Stimulated activated CD8-positive, alpha-beta memory T cell treated with anti-CD3 and anti-CD28 coated beads, Interleukin-4, amount 100 ng/mL, for 4 hours (primary cell): ENCODE measurements at places on chromosomes 5 and 9.

- no peak for DNase-seq
Observed at GRCh38 chr9:38177680-38178079, 108.7 kb upstream of the SHB start.

DNA sequence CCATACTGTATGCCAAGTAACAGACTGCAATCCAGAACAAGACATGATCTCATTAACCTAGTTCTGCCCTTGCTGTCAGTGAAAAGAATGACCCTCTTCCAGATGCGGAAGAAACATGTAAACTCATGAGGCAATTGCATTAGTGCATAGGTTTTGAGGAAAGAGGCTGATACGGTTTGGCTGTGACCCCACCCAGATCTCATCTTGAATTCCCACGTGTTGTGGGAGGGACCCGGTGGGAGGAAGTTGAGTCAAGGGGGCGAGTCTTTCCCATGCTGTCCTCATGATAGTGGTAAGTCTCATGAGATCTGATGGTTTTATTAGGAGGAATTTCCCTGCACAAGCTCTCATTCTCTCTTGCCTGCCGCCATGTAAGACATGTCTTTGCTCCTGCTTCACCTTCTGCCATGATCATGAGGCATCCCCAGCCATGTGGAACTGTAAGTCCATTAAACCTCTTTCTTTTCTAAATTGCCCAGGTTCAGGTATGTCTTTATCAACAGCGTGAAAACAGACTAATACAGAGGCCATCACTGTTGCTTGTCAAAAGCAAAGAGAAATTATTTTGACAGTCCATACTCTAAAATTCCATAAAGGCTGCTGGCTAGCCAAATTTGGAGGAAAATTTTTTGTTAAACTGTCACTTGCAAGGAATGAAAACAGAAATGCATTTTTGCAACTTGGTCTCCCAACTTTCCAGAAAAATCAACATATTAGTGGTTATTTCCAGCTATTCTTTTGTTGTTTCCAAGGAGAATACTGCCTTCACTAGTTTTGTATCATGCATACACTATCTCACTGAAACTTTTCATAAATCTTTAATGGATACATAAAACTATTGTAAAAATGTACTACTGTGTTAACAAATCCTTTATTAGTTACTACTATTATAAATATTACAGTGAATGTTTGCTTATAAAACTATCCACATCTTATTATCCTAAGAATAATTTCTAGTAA lies 3.2 kb upstream of the ARL15 start:
- DNase-seq, result no peak

DNA sequence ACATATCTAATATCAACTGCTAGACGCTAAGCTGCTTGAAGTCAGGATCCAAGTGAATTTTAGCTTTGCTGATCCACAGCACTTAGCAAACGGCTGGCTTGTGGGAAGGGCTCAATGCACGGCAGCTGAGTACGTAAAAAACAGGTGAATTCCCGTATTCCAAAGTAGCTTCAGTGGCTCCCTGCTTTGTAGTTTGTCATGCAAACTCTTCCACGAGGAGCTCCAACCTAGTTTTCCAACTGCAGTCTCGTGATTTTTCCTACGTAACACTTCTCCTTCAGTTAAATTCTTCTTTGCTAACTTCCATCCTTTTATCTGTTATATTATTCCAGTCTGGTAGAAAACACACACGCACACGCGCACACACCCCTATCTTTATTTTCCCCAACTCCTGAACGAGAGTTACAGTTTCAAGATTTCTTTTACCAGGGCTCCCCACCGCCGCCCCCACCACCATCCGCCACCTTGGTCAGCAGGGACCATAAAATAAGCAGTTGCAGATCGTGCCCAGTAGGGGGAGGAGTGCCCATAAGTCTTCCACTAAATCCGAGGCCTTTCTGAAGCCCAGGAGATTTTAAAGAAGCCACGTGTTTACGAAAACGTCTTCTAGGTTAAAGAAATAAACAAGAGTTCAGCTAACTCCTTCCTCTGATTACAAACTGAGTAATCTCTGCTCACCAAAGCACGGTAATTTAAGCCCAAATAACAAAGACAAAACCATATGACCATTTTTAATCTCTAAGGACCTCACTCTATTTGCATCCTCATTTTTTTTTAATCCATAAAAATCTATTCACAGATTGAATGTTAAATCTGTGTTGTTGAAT lies 34.8 kb upstream of the TRIO start:
- DNase-seq, result no peak

- no peak for DNase-seq
Observed at GRCh38 chr9:1946526-1947283, 68.4 kb upstream of the SMARCA2 start.

GRCh38 chr9:135592625-135593024 lies 31.1 kb downstream of the PAEP start:
- no peak for DNase-seq

GRCh38 chr5:156762771-156763170 lies 87.3 kb upstream of the PPP1R2B start:
- no peak for DNase-seq

- no peak for DNase-seq
Observed at GRCh38 chr5:37553720-37554404, 174.7 kb downstream of the WDR70 start.

- DNase-seq, result no peak
Observed at GRCh38 chr9:87381746-87382145, 115.9 kb upstream of the DAPK1 start.

DNA sequence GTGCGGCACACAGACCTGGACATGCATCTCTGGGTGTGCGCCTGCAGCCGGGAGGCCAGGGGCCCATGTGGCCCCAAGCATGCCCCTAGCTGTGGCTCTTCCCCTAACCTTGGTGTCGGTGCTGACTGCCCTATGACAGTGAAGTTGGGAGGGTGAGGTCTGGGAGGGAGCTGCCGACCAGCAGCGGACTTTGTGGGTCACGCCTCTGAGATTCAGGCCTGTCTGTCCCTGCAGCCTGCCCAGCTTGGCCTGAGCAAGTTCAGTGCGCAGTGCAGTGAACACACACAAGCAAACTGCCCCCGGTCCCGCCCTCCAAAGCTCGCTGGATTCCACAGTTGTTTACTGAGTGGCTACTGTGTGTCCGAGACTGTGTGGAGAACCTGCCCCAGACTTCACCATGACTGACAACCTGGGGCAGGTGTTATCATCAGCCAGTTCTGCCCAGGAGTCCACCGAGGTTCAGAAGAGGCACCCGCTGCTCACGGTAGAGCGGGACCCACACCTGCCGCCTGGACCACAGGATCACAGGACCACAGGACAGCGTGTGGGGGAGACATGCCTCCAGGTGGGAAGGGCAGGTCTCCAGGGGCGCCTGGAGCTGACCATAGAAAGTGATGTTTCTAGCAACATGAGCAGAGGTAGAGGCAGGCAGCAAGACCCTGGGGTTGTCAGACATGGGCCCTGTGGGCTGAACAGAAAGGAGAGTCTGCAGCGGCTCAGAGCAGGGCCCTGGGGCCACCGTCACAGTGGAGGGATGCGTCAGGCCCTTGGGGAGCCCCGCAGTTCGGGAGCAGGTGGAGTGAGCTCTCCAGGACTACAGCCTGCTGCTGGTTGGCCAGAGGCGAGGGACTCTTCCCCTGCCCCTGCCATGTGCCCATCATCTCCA lies 105.1 kb downstream of the PHF2 start:
- DNase-seq, result no peak

DNA sequence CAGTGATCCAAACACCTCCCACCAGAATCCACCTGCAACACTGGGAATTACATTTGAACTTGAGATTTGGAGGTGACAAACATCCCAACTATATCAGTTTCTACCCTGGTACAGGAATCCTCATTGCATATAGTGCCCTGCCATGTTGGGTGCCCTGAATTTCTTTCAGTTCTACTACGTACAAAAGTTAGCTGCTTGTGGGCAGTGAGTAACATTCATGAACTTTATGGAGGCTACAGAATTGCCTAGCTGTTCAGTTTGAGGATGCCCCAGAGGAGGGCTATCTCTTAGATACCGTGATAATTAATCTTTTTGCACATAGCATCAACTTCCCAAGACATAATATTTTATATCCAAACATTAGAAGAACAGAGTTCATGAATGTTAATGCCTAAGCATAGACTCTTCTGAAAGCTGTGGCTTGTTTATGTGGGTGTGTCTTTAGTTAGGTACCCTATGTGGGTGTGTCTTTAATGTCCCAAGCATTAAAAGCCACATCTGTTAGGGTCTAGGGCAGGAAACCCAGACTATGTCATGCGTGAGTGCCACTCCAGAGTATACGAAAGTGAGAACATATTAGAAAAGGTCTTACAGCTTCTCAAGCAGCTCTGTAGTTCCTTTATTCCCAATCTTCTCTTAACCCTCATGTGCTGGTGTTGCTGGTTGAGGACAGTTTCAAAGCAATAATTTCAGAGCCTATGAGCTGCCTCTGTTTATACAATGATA lies 47.0 kb upstream of the CHD1 start:
- DNase-seq, result no peak

DNA sequence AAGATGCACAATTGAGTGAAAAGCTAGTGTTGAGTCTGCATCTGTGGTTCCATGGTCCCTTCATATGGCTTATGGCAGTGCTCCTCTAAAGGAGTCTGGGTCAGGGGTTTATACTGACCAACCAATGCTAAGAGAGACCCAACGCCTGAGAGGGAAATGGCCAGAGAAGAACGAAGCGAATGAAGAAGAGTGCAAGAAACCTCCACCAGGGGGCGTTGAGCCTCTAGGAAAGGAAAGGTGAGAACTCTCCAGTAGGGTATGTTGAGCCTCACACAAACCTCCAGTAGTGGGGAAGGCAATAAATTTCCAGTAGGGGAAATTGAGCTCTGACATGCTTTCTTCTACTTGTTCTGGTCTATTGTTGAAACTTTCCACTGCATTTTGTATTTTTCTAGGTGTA lies 470.6 kb downstream of the PRDM9 start:
- no peak for DNase-seq

GRCh38 chr9:28004900-28005299 lies 431.6 kb upstream of the C9orf72 start:
- DNase-seq, result no peak

DNA sequence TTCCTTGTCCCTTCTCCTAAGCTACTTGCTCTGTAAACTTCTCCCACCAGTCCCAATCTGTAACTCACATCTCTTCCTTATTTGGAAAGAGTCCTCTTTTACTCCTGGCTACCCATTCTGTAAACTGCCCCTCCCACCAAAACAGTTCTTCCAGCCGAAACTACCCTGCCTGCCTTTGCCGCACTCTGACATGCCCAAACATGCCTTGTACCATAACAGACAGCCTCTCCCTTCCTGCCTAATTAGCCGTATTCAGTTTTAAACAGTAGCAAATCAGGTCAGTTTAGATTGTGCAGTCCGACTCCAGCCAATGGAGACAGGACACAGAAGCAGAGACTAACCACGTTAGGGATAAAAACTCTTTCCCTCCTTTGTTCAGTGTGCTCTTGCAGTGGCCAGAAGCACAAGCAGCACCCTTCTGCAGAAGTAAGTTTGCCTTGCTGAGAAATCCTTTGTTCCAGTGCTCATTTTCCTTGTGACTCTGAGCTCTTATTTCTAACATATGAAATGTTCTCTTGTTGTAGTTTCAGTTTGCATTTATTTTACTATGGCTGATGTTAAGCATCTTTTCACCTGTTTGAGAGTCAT lies 5.4 kb upstream of the GLT6D1 start:
- DNase-seq, result no peak

DNA sequence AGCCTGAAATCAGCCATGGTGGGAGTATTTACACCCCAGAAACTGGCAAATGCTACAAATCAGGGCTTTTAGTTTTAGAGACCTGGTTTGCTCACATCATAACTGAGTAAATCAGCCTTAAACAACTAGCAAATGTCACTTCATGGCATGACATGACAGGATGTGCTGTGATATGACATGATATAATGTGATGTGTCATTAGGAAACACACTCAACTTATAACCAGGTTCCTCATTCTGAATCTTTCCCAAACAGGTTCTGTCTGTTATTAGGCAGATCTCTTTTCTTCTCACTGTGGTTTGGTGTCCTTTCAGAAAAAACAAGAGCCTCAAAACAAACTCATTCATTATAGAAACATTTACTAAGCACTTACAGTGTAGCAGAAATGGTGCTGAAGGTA lies 90.5 kb downstream of the ADAMTS12 start:
- no peak for DNase-seq

- no peak for DNase-seq
Observed at GRCh38 chr9:95494022-95494415, 22.8 kb downstream of the PTCH1 start.

DNA sequence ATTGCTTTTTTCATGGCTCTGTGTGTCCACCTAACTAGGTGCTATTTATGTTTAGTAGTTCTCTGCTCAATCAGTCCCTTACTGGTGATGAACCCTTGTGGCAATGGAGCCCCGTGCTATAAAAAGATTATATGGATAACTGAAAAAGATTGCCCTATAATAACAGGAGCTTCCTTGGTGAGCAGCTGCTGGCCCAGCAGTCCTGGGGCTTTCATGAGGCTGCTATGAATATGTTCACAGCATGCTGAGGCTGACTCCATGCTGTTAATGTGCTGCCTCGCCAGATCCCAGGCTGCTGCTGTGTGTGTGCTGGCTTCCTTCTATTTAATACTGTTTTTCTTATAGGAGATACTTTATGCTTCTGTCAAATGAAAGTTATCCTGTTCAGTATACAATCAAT lies 357.5 kb downstream of the TAF11L14 start:
- DNase-seq, result no peak

DNA sequence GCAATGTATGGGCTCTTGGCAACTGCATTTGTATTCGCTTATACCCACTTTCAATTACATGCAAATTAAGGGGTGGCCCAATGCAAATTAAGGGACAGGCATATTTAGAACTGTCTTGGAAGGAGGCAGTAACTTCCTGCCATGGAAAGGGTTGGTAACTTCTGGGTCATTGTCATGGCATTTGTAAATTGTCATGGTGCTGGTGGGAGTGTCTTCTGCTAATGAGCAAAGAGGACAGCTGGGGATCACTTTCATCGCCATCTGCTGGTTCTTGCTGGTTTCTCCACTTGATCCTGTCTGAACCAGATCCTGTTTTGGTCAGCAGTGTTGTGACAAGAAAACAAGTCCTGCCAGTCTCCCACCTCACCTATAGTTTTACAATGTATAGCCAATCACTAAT lies 23.3 kb upstream of the UGT3A2 start:
- no peak for DNase-seq

GRCh38 chr5:67561151-67561932 lies 364.7 kb upstream of the CD180 start:
- no peak for DNase-seq

- no peak for DNase-seq
Observed at GRCh38 chr9:91395553-91396471, 27.8 kb downstream of the NFIL3 start.
